ENCODE measurements at places on chromosomes 3 and 15.

DNA sequence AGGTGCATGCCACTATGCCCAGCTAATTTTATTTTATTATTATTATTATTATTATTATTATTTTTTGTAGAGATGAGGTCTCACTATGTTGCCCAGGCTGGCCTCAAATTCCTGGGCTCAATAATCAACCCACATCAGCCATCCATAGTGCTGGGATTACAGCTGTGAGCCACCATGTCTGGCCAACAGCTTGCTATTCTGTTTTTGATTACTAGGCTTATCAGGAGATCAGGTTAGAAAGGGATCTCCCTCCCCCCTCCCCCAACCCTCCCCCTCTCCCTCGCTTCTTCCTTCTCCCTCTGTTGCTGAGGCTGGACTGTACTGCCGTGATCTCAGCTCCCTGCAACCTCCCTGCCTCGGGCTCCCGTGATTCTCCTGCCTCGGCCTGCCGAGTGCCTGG is 8.6 kb downstream of the CLN6 start:
- no peak for DNase-seq

DNA sequence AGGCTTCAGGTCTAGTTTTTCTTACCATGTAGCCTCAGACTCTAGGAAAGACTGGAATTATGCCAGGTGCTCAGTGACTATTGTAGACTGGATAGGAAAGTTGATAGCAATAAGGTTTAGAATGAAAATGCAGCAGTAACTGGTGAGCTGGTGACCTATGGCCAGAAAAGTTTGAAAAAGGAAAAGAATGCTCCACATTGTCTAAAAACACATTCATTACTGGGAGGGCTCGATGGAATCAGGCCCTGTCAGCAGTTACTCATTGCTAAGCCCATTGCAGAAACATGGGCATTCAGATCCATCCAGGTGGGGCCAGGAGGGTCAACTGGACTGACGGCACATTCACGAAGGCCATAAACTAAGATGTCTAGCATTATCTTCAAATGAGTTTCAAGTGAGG is 8.7 kb upstream of the MBNL1 start:
- no peak for DNase-seq

DNA sequence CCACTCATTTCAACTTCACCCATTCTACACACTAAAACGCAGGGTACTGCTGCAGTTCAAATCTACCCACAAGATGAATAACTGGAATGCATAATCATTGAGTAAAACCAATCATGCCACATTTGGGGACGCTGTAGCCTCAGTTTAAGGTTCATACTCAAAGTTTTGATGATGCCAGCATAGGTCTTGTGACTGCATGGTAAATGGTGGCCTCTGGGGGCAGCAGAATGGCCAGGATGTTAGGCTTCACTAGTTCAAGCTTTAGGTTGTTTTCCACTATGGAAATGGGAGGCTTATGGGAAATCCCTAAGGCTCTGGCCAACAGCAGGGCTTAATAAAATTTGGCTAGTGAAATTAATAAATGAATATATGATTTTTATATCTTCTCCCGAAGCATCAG is 104.3 kb upstream of the TSC22D2 start:
- DNase-seq: no peak

DNA sequence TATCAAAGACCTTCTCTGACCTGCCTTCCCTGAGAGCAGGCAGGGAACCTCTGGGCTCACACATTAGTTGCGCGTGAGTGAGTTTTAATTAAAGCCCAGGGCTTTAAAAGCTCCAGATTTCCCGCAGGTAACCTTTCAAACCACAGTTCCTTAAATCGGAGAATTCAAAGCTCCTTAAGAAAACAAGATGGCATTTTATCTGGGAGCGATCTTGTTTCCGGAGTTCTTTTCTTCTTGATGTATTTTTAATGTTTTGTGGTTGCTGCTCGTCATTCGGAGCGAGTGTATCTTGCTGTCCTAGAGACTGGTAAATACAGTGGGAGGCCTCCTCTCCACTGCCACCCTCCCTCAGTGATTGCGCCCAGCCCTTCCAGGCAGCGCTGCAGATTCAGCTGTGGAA is 284.3 kb downstream of the CLSTN2 start:
- DNase-seq: no peak

DNA sequence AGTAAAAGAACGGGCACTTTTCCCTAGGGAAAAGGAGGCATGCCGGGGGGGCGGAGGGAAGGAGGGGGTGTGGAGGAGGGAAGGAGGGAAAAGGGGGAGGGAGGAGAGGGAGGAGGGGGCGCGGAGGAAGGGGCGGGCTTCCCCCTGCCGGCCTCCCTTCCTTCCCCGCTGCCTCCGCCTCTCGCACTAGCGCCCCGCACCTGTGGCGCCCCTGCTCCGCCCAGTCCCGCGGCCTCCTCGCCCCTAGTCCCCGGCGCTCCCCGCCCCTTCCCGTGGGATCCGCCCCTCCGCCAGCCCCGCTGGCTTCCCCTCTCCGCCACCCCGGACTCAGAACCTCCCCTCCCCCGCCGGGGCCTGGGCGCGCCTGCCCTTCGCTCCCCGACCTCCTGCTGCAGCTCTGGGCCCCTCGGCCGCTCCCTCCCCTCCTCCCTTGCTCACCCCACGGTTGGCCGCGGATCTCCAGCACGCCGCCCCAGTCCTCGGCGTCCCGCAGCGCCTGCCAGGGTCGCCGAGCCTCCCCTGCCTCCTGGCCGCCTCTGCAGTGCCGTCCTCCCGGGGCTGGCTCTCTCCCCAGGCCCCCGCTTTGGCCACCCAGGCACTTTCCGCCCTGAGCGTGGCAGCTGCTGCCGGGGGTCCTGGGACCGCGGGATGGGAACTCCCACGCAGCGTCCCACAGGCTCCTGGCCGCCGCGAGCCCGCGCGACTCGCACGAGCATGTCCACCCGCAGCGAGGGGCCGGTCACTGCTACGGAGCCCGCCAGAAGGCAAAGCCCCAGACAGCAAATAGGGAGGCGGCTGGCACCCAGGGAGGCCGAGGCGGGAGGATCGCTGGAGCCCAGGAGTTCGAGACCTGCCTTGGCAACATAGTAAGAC is 147.4 kb downstream of the TJP1 start:
- DNase-seq: no peak
